ENCODE measurements at places on chromosomes 3 and 15. TPM values are rescaled to one million over a fixed set of nuclear protein-coding genes. Genes with fewer than 3 reads are reported as not detected.

DNA sequence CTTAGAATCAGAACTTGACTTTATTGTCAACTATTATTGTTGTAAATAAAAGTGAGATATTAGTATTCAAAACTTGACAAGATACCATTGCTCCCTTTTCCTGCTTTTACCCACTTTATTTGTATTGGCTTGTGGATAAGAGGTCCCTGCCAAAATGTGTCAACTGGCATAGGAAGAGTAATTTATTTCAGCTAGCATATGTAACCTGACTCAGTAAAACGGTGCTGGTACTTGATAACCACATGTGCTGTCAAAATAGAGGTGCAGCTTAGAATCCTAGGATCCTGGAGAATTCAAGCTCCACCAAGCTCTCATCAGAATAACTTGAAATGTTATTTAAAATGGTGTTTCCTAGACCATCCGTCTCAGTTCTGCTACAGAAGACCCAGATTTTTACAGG is 90.2 kb upstream of the TGFBR2 start:
- DNase-seq: no peak

GRCh38 chr3:171173736-171174135 is 147.2 kb upstream of the SLC2A2 start:
- DNase-seq: no peak

CASR gene
- total RNA-seq: not detected

DNA sequence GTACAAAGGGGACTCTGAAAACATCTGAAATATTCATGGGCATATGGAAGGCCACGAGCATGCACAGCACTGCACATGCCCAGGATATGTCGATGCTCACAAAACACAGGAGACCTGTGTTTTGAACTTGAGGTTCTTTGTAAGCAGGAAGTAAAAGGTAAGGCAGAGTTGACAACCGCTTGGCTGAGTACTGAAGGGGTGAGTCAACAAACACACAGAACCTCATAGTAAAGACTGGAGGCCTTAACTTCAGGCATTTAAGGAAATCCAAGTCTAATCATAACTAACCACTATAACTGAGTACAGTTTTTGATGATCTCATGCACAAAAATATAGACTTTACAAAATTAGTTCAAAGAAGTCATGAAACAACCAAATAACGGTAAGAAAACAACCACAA is 80.6 kb downstream of the MYO9A start:
- DNase-seq: no peak

GRCh38 chr3:100370756-100371155 is 30.1 kb downstream of the TOMM70 start:
- no peak for DNase-seq

GRCh38 chr15:60652870-60653269 is 173.9 kb upstream of the ICE2 start:
- no peak for DNase-seq

- no peak for DNase-seq
These were observed 14.3 kb downstream of the FLNB start for GRCh38 chr3:58022490-58022889.

DNA sequence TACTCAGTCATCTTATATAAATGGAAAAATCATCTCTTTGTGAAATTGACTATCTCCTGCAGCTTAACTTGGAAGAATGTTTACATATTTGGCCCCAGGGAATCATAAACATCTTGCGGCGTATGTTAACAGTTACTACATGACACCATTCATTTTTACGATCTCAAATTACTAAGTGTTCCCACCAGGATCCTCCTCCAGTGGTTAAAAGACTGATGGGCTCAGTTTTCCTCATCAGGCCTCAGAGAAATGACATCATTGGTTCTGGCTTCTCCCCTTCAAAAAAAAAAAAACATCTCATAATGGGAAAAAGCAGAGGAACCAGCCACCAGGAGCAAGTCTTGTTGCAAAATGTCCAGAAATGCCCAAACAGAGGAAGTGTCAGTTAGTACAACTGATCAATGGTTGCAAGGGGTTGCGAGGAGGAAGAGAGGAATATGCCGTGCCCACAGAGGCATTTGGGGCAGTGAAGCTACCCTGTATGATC is 70.5 kb upstream of the LIPC start:
- DNase-seq: no peak

SLC9A9 gene
- 17.9 TPM for total RNA-seq

EOMES gene
- 0.26 TPM for total RNA-seq

EOGT gene
- total RNA-seq: 27.9 TPM

- no peak for DNase-seq
These were observed 36.1 kb upstream of the CSPG5 start for GRCh38 chr3:47614788-47615187.

- DNase-seq: no peak
These were observed 5.3 kb downstream of the PDIA5 start for GRCh38 chr3:123072152-123072551.

GABRR3 gene
- not detected for total RNA-seq

- DNase-seq: no peak
These were observed 66.2 kb downstream of the SCN11A start for GRCh38 chr3:38985581-38985980.

OXSM gene
- total RNA-seq: 8.9 TPM

GRCh38 chr15:63473999-63474809 is 30.2 kb upstream of the USP3 start:
- peak; percentile 51 for DNase-seq

DNA sequence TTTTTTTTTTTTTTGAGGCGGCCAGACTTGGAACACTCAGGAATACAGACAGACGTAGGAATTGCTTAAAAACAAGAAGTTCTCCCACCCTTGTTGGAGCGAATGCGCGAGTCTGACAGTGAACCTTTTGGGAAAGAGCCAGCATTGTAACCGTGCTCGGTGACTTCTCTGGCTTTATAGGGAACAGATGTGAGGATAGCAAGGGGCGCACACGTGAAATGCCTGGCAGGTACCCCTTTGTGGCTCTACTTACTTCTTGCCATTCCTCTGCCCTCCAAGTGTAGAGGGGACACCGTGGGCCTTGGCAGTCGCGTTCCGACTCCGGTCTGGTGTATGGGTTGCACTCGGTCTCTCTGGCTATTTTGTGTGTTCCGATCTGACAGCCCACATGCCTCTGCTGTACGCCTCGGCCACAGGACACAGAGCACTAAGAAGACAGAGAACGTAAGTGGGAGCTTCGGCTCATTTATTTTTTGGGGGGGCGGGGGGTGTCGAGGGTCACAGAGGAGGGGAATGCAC is 126.4 kb downstream of the ADAMTS9 start:
- DNase-seq: peak; percentile 53

DNA sequence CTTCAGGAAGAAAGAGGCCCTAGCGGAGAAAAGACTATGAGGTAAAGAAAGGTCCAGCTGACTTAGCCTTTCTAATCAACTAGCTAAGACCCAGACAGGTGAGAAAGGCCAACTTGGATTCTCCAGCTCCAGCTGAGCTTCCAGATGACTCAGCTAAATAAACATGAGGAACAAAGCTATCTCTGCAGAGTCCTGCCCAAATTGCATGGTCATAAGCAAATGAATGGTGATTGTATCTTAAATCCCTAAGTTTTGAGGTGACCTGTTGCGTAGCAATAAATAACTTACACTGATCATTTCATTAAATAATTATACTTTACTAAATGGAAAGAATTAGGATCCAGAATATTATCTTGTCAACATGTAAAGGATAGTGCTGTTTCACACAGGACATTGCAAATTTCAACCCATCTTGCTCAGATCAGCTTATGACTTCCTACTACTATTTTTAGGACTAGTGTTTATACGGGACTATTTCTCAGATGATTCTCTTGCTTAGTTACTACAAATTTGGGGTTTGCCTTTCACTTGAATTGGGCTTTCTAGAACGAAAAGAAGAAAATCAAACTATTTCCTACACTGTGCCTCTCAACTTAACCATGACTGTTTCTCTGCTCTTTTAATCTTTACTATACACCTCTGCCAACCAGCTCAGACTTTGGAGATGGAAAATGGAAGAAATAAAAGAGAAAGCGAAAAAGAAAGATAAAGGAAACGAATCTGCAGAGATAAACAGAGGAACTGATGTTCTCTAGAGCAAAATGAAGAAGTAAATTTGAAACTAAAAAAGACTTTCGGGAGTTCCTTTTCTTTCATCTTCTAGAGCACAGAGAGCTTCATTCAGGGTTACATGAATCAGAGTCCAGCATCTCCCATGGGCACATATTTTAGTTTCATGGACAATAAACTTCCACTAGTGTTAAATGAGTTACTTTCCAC is 6.6 kb upstream of the ADGRG7 start:
- no peak for DNase-seq

OR5K2 gene
- not detected for total RNA-seq

GRCh38 chr3:12916159-12916558 is 74.8 kb upstream of the RPL32 start:
- DNase-seq: no peak

DNA sequence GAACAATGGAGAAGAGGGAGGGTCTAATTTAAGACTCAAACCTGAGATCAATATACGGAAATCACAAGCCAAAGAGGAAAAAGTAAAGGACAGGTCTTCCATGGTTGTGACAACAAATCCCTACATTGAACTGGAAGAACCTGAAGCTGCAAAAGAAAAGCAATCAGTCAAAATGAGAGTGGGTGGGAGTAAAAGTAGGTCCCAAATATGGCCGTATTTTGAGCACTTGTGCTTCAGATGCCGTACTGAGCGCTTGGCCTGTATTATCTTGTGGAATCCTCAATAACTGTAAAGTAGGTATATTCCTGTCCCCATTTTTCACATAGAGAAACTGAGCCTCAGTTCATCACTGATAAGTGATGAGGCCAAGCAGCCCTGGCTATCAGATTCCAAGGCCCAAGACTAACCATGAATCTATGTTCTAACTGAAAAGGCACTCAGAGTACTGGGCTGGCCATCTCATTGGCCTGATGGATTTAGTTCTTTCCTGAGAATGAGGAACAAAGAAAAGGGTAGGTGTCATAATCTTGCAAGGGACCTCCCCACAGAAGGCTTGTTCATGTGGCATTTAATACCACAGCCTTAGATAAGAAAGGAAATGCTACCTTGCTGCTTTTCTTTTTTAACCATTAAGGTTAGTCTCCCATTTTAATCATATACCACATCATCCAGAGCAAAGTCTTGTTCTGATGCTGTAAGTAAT is 52.5 kb downstream of the LRRN1 start:
- DNase-seq: no peak

CLDN18 gene
- 66.8 TPM for total RNA-seq

- DNase-seq: no peak
These were observed 12.0 kb upstream of the LINGO1 start for GRCh38 chr15:77644543-77645247.

- DNase-seq: no peak
These were observed 25.8 kb upstream of the RSL24D1 start for GRCh38 chr15:55222588-55222987.

DNA sequence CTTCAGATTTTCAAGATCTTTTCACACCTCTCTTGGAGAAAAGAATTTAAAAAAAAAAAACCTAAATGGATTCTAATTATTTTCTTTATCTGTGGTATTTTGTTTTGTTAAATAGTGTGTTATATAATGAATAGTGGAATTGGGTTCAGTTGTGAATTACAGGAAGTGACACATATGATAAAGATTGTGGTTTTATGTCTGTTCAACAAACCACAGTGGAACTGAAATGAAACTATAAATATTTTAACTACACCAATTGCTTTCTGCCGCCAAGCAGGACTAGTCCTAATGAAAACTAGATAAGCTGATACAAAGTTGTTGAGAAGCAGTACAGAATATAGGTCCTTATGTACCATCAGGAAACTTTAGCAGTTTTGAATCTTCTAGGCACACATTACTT is 121.6 kb downstream of the UBE2E2 start:
- no peak for DNase-seq

DNA sequence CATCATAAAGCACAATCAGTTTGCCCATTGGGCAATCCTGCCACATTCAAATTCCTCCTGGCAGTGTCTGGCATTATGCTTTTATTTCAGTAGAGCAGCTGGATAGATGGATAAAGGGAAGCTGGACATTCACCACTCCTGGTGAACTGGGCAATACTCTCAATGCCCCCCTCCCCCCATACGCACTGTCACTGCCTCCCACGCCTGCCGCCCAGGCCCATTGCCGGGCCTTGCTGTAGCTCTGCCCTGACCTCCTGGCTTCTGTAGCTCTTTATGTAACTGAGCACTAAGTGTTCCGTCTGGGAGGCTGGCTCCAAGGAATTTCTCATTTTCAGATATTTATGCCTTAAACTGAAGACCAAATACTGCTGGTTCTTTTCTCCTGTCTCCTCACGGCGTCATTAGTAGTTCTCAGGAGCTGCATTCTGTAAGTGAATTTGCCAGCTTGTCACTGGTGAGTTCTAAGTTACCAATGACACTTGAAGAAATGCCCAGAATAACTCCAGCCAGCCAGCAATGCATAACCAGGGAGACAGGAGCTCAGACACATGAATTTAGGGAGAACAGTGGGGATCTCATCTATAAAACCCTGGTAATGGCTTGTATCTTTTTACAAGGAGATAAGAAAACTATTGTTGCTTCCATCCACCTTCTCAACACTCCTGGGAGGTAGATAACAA is 25.5 kb upstream of the RASGRF1 start:
- no peak for DNase-seq

GRCh38 chr3:45730409-45731154 is 41.4 kb downstream of the SACM1L start:
- DNase-seq: no peak

NDUFB4 gene
- total RNA-seq: 90.4 TPM
